GM18507 (cell line): ENCODE measurements at places on chromosomes 3 and 15.

- no peak for DNase-seq
Observed at GRCh38 chr3:59728587-59728908, 678.7 kb upstream of the CFAP20DC start.

DNA sequence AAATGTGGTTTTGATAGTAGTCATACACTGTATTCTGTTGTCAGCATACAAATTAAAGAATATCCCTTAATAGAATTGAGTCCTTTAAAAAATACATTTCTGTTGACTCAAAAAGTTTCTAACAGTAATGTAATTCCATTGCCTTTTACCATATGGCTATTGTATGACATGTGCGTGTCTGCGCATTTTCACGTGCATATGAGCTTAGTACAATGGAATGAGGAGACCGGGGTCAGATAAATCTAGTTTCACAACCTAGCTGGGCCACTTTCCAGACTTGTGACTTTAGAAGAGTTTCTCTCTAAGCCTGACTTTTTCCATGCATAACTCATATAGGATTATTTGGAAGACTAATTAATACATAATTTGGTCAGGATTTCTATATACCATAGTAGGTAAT is 38.7 kb downstream of the ZBTB38 start:
- DNase-seq = no peak

DNA sequence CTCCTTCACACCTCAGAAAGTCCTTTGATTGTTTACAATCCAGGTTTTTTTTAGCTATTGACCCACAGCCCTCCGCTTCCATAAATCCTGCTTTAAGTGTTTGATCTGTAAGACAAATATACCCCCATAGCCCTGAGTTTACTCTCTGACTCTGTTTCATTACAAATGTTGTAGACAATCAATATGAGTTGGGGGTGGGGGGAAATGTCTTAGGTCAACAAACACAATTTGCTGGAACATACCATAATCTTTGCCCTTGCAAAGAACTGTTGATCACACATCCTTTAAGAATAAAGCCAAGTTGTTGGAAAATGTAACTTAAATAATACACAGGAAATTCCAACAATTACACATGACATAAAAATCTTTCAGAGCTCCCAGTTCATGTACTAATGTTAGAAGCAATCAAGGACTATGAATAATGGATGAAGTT is 301.8 kb upstream of the SEMA6D start:
- DNase-seq = no peak

DNA sequence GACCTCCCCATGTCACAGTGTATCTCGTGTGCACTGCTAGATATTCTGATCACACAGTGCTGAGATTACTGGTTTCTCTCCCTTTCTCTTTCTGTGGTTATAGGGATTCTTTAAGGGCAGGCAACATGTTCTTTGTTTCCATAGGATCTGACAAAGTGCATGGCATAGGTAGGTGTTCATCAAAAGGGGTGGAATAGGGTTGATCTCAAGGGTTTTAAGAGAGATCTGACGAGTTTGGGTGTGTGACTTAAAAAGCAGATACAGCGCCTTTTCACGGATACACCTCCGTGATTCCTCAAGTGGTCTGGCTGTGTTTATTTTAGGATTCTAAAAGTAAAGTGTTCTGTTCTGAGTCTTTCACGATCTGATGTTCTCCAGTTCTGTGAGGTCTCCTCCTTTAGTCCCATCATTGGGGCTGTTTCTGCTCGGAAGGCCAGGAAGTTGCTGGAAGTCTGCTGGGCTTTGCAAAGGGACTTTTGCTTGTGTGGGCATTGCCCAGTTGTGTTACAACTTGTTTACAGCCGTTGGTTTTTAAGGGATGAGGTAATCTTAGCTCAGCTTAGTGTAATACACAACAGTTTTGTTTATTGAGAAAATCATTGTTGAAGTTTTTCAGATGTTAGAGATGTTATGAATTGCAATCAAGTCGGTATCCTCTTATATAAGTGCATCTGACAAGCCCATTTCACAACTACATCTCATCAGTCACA is 34.8 kb downstream of the IGF1R start:
- no peak for DNase-seq

- no peak for DNase-seq
Observed at GRCh38 chr3:184786280-184786941, 25.6 kb upstream of the VPS8 start.

- DNase-seq = no peak
Observed at GRCh38 chr15:40637221-40637745, 43.2 kb downstream of the KNL1 start.

GRCh38 chr15:101107101-101107500 is 144.7 kb downstream of the CHSY1 start:
- no peak for DNase-seq

DNA sequence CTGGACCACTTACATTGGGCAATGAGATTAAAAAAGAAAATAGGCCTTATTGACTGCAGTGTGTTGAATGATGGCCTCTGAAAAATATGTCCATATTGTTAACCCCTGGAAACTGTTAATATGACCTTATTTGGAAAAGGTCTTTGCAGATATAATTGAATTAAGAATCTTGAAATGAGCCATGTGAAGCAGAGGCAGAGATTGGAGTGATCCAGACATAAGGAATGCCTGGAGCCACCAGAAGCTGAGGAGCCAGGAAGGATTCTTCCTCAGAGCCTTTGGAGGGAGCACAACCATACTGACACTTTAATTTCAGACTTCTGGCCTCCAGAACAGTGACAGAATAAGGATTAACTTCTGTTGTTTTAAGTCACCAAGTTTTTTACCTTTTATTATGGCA is 510.4 kb upstream of the AGTR1 start:
- no peak for DNase-seq

- no peak for DNase-seq
Observed at GRCh38 chr3:113423699-113424098, 17.6 kb downstream of the CFAP44 start.
